ENCODE measurements at places on chromosomes 3 and 15.

DNA sequence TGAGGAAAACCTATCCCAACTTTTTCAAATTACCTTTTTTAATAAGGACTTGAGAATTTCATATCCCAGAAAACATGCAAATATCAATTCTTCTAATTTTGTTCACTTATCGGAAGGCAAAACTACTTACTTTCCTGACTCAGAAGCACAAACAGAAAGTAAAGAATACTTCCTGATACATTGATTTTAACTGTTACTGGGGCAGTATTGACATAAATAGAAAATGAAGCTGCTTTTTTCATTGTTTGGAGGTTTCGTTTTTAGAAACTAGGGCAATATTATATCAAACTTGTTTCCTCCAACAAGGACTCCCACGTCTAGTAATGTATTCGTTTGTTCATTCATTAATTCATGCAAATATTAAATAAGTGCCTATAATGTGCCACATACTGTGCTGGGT lies 19.1 kb downstream of the PAQR9 start:
- no peak for DNase-seq

DNA sequence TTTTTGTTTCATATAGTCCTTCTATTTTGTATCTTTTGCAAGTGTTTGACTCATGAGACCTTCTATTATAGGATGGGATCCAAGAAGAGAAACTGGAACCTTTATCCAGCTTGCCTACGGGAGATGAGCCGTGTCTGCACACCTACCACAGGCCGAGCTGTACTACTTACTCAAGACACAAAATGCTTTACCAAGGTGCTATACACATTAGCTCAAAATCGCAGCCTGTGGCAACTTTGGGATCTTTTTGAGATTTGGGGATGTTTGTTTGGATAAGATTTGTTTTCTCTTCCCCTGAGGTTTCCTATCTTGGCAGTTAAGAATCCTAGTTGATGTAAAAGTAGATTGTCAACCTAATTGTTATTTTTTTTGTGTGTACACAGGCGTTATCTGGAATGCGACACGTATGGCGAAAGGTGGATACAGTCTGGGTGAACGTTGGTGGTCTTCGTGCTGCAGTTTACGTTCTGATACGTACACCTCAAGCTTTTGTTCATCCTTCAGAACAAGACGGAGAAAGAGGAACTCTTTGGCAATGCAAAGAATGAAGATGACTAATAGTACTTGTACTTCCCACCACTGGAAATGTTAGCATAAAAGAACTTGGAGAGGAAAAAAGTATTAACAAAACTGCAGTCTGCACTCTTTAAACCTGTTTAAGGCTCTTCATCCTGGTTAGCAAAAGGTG lies 13.1 kb upstream of the SETD5 start:
- DNase-seq: no peak

GRCh38 chr3:187491371-187491770 lies 123.2 kb downstream of the RTP4 start:
- DNase-seq: no peak

GRCh38 chr15:73901126-73901810 lies 25.0 kb upstream of the LOXL1 start:
- no peak for DNase-seq

DNA sequence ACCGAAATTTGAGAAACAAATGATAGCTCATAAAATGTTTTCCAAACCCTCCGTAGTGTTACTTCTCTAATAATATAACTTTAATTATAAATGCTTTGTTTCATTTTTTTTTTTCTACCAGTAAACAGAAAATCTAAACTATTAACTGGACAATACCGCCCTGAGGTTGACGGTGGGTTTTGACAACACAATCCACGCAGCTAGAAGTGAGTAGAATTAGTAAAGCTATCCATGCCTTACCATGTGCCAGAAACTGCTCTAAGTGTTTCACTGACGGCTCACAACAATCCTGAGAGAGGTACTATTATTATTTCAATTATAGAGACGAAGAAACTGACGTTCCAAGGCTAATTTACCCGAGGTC lies 410 bp downstream of the NDUFAF1 start:
- no peak for DNase-seq

DNA sequence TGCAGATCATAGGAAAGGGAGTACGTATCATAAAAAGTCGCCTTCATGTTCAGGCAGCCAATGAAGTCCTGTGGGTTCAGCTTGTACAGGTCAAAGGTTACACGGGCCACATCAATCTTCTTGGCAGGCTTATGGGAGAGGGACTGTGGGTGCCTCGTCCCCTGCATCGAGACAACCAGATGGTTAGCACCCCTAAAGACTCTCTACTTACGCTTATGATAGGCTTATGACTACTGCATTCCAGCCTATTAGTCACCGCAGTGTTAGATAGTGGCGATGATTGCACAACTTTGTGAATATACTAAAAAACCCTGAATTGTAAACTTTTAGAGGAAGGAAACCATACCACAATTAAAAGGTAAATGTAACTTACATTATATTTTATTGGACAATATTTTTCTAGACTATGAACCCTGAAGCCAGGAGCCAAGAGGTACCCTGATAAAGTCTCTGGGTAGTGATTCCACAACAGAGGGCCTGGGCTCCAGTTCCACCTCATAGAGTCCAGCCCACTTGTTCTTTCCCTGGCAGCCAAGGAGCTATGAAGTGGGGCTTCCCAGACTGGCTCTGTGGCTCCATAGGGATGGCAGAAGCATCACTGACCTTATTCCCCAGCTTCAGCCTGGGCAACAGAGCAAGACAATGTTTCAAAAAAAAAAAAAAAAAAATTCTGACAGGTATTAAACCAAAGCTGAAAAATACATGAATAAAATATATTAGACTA lies 2.5 kb upstream of the FANCD2 start:
- no peak for DNase-seq

DNA sequence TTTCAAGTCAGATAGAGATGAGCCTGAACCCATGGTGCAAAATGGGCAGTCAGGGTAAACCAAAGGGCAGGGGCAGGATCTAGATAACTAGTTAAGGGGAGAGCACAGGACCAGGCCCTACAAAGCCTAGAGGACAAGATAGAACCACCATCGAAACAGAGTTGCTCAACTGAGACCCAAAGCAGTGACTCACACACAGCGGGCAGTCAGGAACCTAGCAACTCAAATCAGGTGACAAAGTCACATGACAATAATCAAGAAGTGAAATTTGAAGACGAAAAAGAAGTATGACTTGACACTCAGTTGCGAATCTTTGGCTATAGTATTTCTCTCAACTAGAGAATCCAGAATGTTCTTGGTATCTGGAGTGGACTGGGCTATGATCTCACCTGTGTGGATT lies 136.0 kb upstream of the PTPRG start:
- DNase-seq: no peak

- DNase-seq: peak; percentile 51
Measured at GRCh38 chr15:82966671-82967071, 14.2 kb upstream of the HOMER2 start.

GRCh38 chr15:45393851-45394250 lies 15.5 kb upstream of the GATM start:
- DNase-seq: no peak
